ENCODE measurements at places on chromosomes 6 and 20.

DNA sequence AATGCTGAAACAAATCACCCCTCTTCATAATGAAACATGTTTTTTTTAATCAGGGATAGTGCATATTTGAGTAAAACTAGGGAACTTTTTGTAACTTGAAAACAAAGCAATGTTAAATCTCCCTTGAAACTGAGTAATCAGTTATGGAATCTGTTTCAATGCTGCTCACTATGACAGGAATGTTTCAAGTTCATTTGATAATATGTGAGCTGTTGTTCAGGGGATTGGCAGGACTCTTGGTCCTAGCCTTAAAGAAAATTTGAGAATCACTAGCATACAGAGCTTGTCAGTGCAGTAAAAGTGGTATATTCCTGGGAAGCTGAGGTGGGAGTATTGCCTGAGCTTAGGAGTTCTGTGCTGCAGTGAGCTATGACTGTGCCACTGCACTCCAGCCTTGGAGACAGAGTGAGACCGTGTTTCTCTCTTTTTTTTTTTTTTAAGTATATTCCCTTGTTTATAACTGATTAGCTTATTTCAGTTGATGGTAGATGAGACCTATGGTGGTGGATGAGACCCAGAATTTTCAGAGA lies 21.6 kb upstream of the CALHM6 start:
- DNase-seq = no peak

DNA sequence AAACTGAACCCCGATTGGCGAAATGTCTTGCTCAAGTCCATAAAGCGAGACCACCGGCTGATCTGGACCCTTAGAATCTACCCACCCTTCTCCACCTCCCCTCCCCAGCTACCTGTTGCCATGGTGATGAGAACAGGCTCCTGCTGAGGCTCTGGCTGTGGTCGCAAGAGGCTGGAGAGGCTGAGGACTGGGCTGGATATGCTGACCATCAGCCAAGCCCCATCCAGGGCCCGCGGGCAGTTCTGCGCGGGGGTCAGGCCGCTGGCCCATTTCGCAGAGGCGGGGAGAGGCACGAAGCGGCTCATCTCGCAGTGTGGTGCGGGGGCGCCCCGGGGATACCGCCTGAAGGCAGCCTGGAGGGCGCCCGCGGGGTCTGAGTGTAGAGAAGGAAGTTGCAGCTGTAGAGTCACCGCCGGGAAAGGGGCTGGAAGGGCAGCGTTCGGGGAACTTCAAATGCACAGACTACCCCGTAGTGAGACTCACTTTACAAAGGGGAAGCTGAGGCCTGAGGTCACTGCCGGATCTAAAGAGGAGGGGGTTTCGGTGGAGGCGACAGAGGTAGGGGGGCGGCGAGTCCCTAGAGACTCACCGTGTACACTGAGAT lies 671 bp downstream of the TAPBP start:
- no peak for DNase-seq

DNA sequence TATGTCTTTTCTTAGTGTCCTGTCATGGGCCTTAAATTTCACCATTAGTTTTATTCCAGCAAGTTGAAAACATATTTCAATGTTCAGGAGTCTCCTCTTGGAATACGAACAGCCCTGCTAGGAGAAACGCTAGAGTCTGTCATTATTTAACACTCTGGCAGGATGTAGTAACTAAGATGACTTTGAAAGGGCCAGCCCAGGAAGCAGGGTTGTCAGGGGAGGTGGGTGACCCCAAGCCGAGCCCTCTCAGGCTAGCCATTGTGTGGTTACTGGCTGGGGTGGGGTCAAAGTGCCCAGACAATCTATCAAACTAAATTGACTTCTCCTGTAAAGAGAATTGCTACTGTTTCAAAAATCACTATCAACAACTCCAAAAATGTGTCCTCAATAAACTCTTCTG lies 67.8 kb downstream of the LY86 start:
- no peak for DNase-seq

- no peak for DNase-seq
Observed at GRCh38 chr6:110875548-110876169, 1.1 kb downstream of the AMD1 start.

DNA sequence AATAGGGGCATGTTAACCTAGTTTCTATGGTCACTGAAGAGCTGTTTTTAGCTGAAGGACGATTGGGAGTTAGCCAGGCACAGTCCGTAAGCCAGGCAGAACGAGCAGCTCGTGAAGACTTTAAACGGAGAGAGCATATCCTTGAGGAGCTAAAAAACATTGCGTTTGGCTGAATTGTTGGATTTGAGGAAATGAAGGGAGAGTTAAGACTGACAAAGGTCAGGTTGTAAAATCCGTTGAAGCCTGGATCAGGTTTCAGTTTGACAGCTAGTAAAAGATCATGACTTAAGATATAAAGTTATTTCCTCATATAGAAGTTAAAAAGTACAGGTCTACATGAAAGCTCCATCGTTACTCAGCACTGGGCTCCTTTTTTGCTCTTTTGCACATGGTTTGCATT lies 2.8 kb downstream of the DBNDD2 start:
- no peak for DNase-seq

- no peak for DNase-seq
Observed at GRCh38 chr6:47674673-47675072, 23.7 kb upstream of the ADGRF4 start.

GRCh38 chr6:163945808-163946207 lies 531.3 kb downstream of the QKI start:
- DNase-seq = no peak

DNA sequence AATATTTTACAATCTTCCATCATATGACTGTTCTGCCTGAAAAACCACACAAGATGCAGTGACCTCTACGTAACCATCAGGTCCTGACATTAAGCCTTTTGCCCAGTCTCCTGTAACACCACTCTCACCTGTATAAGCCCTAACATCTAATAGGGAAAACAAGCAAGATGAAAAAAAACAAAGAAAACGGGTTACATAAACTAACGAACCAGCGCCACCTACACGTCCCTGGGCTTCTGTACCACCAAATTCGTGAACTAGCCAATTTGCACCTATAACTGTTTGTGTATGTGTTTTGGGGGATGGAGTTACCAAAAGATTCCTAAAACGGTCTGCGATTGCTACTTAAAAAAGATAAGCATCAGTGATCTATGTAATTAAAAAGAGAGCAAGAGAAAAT lies 70.2 kb downstream of the BLOC1S5 start:
- DNase-seq = no peak

- DNase-seq = peak; percentile 36
Observed at GRCh38 chr6:161918109-161918531, 644.3 kb upstream of the AGPAT4 start.

DNA sequence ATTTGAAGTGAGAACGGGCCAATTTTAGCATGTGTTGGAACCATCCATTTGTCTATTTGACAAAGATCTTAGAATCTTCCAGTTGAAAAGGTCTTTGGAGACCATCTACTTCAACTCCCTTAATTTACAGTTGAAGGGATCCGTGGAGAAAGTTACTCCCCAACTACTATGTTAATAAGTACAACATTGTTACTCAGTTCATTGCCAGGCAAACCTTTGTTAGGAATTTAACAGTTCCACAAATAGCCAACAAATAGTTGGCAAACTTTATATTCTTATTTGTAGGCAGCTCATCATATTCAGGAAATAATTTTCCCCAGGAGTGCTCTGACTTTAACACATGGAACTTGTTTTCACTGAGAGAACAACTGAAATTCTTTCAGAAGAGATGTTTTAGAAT lies 81.0 kb upstream of the FLRT3 start:
- no peak for DNase-seq

- DNase-seq = no peak
Observed at GRCh38 chr6:157092736-157093135, 230.6 kb downstream of the TMEM242 start.

DNA sequence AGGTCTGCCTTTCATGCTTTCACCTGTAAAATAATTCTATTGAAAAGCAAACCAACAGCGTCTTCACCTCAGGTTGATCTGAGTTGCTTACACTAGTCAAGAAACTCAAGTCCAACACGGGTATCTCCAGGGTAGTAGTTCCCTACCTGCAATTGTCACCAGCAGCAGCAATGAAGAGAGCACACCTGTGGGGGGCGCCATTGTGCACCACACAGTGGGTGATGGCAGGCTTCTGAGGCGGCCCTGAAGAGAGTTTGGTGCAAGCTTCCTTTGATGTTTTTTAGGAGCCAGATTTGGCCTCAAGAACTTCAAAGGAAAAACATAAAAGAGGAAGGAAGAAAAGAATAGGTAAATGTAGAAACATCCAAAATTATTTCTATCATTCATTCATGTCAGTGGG lies 45.1 kb downstream of the KIAA0319 start:
- no peak for DNase-seq

DNA sequence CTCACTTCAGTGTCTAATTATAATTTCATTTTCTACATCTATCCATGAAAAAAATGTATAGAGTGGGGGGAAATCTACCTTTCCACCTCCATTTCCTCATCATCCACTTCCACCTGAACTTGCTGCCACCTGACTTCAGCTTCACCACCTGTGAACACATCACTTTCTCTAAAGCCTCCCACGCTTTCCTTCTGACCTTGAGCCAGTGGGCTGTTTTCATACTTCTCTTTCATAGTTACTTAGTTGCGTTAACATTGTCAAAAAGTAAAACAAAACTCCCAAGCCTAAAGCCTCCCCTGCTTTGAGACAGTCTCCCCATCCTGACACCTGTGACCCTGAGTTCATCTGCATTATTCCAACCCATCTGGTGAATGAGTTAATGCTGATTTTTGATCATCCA lies 47.3 kb downstream of the KLHL31 start:
- no peak for DNase-seq

GRCh38 chr20:25510202-25510601 lies 75.1 kb downstream of the NINL start:
- no peak for DNase-seq

- DNase-seq = no peak
Observed at GRCh38 chr6:158418501-158418900, 106.2 kb downstream of the TULP4 start.

Measured in astrocyte of the cerebellum (primary cell).